ENCODE measurements at places on chromosomes 3 and 15. TPM values are rescaled to one million over a fixed set of nuclear protein-coding genes. Genes with fewer than 3 reads are reported as not detected.

Gene FES
- total RNA-seq = 9.5 TPM

Gene GOLGA8Q
- total RNA-seq = not detected

Gene MORC1
- not detected for total RNA-seq

Gene SEMA3B
- total RNA-seq = 25.6 TPM

Gene IL5RA
- not detected for total RNA-seq

Gene GRIP2
- 0.08 TPM for total RNA-seq

Gene CHDH
- 40.4 TPM for total RNA-seq

Gene KCNMB2
- total RNA-seq = not detected

Gene SPATA12
- not detected for total RNA-seq

Gene SCN5A
- total RNA-seq = not detected

Gene TMOD2
- total RNA-seq = 0.02 TPM

Gene CPNE9
- not detected for total RNA-seq

Gene CTXN2
- not detected for total RNA-seq

Gene GOLGA6L4
- 1.7 TPM for total RNA-seq

Gene ISLR2
- not detected for total RNA-seq

Gene PAK6
- 0.07 TPM for total RNA-seq

Gene RTP4
- 0.62 TPM for total RNA-seq

Gene KLHL6
- not detected for total RNA-seq

Gene THOC7
- 63.5 TPM for total RNA-seq

Gene BFSP2
- not detected for total RNA-seq

Gene UNC13C
- total RNA-seq = 0.04 TPM

Gene GADL1
- total RNA-seq = not detected

Gene ATP10A
- total RNA-seq = 0.36 TPM

Gene MITF
- 0.38 TPM for total RNA-seq

Gene CLRN1
- total RNA-seq = not detected

Gene RHOV
- total RNA-seq = 0.15 TPM

Gene ENTPD3
- total RNA-seq = not detected

Gene UACA
- total RNA-seq = 22.1 TPM

Gene TUSC7
- total RNA-seq = not detected

Gene ZNF662
- total RNA-seq = not detected

Gene GLDN
- total RNA-seq = 0.86 TPM

Gene GOLGA8R
- total RNA-seq = 0.09 TPM

Gene CCDC54
- total RNA-seq = not detected

Gene PIK3CA
- total RNA-seq = 11.4 TPM

Gene TRPM1
- total RNA-seq = not detected

Gene SMCO1
- not detected for total RNA-seq

Gene SCAANT1
- total RNA-seq = not detected
